ENCODE measurements at places on chromosomes 16 and 17.

GRCh38 chr17:45335721-45336120 is 18.9 kb upstream of the MAP3K14 start:
- no peak for DNase-seq

DNA sequence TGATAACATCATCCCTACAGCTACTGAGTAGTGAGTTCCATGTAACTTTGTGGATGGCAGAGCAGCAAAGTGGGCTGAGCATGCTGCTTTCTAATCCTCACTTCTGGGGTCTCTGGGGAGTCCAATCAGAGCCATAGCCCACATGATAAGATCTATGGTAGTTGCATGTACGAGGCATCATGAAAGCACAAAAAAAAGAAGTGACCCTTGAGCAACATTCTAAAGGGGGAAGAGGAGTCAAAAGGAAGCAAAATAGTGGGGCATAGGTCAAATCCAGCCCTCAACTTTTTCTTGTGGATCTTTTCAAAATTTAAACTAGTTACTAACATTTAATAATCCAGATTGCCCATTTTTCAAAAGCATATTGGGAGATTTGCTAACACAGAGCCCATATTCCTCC is 208.5 kb upstream of the TOX3 start:
- DNase-seq = no peak

GRCh38 chr16:62921904-62922303 is 885.7 kb upstream of the CDH8 start:
- DNase-seq = no peak

DNA sequence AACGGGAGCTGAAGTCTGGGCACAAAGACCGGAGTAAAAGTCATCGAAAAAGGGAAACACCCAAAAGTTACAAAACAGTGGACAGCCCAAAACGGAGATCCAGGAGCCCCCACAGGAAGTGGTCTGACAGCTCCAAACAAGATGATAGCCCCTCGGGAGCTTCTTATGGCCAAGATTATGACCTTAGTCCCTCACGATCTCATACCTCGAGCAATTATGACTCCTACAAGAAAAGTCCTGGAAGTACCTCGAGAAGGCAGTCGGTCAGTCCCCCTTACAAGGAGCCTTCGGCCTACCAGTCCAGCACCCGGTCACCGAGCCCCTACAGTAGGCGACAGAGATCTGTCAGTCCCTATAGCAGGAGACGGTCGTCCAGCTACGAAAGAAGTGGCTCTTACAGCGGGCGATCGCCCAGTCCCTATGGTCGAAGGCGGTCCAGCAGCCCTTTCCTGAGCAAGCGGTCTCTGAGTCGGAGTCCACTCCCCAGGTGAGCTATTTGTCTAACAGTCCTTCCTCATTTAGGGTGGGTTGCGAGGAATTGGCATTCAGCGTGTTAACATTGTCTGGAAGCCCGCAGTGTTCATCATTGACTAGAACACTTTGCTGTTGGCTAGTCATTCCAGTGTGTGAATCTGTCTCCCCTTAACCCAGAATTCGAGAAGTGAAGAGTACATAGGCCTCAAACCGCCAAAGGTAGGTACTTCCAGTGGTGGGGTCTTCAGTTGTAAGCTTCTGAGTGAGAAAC is 1.5 kb downstream of the CDK12 start:
- peak; percentile 46 for DNase-seq

GRCh38 chr17:6172642-6173330 is 102.6 kb downstream of the WSCD1 start:
- no peak for DNase-seq

- DNase-seq = no peak
Measured at GRCh38 chr17:9090641-9091096, 69.4 kb downstream of the NTN1 start.
